Stimulated activated memory B cell treated with anti-CD40 and anti-IgM and Interleukin-4, amounts not matched to agents 10 μg/mL and 1 μg/mL and 100 μg/mL, for 72 hours (primary cell): ENCODE measurements at places on chromosomes 13 and 19.

DNA sequence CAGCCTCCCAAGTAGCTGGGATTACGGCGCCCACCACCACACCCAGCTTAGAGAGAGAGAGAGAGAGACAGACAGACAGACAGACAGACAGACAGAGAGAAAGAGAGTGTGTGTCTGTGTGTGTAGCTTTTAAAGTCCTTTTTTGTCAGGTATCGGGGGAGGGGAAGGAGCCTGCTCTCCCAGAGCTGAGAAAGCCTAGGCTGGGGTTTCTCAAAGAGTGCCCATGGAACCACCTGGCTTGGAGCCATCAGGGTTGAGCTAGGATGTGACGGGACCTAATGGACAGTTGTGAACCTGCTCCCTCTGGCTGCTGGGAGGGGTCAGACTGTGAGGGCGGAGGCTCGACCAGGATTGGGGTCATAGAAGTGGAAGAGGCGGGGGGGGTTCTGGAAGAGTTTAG, 16.6 kb downstream of the RFX1 start:
- ATAC-seq, result no peak

DNA sequence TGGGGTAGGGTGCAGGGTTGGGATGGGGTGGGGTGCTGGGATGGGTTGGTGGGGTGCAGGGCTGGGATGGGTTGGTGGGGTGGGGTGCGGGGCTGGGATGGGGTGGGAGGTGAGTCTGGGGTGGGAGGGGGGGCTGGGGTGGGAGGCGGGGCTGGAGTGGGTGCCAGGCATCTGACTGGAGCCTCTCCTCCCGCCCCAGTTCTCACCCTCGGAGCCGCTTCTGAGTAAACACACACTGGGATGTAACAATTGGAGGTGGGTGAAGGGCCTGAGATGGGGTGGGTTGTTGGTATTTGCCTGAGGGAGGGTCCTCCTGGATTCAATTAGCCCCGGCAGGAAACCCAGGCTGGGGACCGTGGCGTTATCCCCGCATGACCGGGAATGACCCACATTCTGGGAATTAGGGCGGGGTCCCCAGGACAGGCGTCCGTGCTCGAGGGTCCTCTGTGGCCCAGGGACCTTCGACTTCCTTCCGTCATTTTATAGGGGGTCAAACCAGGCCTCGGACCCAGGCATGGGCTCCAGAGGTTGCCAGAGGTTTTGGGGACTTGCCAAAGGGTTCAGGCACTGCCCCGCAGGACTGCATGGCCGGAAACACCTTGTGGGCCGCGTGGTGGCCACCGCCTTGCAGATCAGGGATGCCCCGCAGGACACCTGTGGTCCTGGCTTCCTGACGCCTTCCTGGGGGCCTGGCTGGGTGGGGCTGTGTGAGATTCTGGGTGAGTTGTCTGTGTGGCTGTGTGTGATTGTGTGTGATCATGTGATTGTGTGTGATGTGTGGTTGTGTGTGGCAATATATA, 1.4 kb downstream of the TMPRSS9 start:
- ATAC-seq, result no peak

- ATAC-seq, result no peak
These were observed 2.3 kb upstream of the STRN4 start for GRCh38 chr19:46748325-46749109.

- ATAC-seq, result no peak
These were observed 6.2 kb downstream of the AP1M1 start for GRCh38 chr19:16204005-16204294.

DNA sequence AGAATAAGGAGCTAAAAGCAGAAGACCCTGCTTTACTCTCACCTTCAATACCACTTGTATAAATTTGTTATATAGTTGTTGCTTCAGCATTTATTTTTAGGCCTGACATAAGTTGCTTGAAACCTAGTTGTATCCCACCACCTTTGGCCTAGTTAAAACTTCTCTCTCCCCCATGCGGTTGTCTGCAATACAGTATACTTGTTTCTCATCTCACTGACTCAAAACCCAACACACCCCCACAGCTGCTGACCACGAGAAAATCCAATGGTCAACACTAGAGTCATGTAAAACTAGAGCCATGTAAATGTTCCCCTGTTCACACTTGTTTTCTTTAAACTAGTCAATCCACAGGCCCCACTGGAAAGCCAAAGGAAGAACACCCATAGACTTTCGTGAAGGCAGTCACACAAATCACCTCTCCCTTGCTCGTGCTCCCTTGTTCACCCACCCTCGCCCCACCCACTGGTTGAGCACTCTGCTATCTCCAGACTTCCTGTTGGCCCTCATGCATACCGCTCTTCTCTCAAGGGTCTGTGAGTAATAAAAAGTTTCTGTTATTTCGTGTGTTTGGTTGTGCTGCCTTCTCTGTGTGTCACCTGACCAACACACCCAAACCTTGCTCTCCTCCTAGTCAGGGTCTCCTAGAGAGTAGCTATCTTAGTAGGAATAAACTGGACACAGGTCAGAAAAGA, 12.9 kb upstream of the CCDC169 start:
- ATAC-seq, result no peak
